GM20000 (cell line): ENCODE measurements at places on chromosomes 5 and 9.

DNA sequence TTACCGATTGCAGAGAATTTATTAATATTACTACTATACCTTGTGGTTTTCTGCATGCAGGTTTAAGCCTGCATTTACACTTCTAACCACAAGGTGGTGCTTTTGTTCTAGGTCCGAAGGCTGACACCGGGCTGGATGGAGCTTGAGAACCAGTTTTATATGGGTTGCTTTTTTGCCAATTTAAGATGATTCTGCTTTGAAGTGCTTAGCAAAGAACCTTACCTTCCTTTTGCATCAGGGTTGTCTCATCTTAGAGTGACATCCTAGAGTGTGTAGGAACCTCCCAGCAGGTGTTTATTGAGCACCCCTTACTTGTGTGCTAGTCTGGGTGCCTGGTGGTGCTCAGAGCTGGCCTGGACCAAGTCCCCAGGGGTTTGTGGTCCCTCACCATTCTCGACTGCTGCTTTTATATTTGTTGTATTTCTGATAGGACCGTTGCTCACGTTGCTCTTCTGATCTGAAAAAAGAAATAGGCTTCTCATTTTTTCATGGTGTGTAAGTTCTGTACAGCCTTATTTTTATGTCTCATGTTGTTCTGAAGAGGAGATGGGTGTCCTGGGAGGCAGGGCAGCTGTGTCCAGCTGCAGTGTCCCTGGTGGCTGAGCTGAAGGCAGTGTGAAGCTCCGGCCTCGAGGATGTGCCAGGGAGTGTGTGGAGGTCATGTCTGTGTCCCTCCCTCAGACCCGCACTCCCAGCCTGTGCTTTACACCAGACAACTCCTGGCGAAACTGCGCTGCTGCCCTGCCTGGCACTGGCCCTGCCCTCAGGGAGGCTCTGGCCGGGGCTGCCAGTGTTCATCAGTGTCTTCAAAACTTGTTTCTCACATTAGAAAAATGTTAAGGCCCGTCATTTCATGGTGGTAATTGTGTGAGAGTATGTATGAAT, 54.3 kb downstream of the EHMT1 start:
- peak; percentile 86 for DNase-seq

GRCh38 chr9:17532461-17532860, 46.4 kb upstream of the SH3GL2 start:
- no peak for DNase-seq

- peak; percentile 17 for DNase-seq
These were observed 419.7 kb downstream of the CHSY3 start for GRCh38 chr5:130323804-130324454.

GRCh38 chr5:157524887-157525286, 50.7 kb downstream of the ADAM19 start:
- no peak for DNase-seq

DNA sequence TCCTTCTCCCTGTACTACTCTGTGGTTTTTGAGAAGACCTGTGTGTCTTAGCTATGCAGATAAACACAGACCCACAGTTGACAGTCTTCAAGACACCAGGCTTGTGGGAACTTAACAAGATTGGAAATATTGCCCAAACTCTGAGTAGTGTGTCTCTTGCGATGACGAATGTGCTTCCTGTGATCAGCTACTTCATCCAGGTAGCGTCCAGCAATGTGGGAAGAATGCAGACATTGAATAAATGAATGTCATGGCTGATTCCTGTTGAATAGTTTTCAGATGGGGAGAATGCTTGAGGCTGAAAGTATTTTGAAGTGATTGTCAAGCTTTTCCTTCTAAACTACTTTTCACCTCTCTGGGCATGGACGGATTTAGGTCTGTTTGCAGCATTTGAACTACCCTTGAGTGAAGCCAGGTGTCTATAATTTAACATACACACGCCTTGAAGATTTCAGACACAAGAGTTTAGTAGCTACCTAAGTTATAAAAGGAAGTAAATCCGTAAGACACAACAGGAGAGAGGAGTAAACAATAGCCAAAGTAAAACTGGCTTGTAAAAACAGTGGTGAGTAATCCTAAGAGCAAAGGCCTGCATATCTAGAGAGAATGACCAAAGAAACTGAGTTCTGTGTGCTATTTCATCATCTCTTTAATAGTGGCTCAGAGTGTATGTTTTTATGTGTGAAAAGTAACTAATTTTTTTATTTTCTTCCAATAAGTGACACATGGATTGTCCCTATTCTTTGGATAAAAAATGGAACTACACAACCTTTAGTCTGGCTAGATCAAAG, 30.0 kb upstream of the ARL14EPL start:
- no peak for DNase-seq

DNA sequence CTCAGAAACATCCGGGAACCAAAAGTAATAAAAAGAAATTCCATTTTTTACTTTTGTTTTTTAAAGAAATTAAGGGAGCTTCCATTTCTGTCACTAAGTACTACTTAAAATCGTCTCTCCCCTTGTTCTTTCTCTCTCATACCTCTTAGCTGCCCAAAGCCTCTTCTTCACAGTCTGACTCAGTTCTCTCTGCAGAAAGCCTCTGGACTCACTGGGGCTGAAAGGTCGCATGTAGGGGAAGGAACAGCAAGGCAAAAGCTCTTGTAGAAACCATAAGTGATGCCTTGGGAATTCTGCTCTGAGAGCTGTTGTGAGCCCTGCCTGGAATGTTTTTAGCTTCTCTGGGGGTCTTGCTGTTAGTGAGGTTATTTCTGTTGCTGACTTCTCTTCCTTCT, 100.8 kb upstream of the RANBP3L start:
- DNase-seq: no peak

DNA sequence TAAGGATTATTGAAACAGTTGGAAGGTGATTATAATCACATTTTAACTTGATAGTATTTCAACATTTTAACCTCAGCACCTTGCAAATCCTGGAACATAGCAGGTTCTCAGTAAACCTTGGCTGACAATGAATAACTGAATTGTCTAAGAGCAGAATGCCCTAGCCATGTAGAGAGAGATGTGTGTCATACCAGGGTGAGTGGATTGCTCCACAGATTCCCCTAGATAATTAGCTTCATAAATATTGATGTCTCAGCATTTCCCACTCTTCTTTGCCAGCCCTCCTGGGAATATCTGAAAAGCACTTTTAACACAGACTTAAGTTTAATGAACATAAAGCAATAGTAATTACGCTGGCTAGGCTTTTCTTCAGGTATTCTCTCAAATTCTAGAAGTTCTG, 363.5 kb downstream of the MAN2A1 start:
- DNase-seq: no peak

- DNase-seq: peak; percentile 78
These were observed 55.6 kb downstream of the RXRA start for GRCh38 chr9:134381671-134382516.

DNA sequence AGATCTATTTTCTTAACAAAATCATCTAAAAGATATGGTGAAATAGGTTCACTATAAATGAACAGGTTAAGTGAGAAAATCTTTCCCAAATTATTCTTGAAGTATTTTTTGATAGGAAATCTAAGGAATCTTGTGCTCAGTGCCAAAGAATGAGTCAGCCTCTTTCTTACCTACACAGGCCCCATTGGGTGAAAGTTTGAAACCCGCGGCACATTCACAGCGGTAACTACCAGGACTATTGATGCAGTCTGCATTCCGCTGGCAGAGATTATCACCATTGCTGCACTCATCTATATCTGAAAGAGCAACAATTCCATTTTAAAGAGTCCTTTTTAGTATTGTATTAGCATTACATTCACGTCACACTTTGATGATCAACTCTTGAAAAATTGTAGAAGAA, 221.8 kb downstream of the SLC12A2 start:
- no peak for DNase-seq

DNA sequence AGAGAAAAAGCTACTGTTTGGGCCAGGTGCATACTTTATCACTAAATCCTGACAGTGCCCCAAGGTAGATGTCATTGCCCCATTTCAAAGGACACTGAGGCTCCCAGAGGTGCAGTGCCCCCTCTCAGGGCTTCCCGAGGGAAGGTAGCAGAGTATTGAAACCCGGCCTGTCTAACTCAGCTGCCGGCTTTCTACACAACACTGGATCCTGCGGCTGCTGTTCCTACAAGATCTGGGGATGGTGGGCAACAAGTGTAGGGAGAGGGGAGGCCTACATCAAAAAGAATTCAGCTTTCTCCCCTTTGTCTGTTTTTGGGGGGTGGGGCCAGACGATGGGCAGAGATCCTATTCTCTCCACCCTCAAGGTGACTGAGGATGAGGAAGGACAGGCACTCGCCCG, 200.8 kb downstream of the DAB2IP start:
- no peak for DNase-seq

GRCh38 chr5:81768935-81769452, 18.1 kb upstream of the SSBP2 start:
- no peak for DNase-seq

GRCh38 chr9:136832581-136832980, 9.7 kb upstream of the AJM1 start:
- DNase-seq: no peak

- DNase-seq: no peak
These were observed 15.0 kb downstream of the ORM2 start for GRCh38 chr9:114344692-114345091.

- no peak for DNase-seq
These were observed 149.7 kb upstream of the SPRY4 start for GRCh38 chr5:142474431-142475094.

GRCh38 chr5:31300501-31300900, 107.0 kb downstream of the CDH6 start:
- no peak for DNase-seq

- DNase-seq: no peak
These were observed 580.2 kb downstream of the EBF1 start for GRCh38 chr5:158519433-158520021.

DNA sequence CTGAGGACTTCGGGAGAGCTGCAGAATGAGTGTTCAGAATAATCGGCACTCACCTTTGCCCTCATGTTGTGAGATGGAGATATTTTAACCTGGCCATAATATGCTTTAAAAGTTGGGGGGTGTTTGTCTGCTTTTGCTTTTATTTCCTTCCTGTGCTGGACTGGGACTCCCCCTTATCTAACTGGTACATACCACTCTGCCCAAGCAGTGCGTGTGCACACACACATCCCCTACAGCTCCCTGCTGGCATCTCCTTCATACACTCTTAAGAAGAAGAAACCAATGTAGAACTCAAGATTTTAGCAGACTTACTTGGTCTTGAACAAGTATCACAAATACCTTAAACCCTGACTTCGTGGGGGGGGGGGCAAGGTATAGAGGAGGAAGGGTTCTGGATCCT, 146.2 kb upstream of the DMRT1 start:
- no peak for DNase-seq

GRCh38 chr5:39772307-39772706, 347.5 kb upstream of the DAB2 start:
- no peak for DNase-seq

- no peak for DNase-seq
These were observed 640.2 kb downstream of the CCDC171 start for GRCh38 chr9:16193066-16193465.

GRCh38 chr5:151956725-151957124, 32.1 kb upstream of the GLRA1 start:
- DNase-seq: no peak

DNA sequence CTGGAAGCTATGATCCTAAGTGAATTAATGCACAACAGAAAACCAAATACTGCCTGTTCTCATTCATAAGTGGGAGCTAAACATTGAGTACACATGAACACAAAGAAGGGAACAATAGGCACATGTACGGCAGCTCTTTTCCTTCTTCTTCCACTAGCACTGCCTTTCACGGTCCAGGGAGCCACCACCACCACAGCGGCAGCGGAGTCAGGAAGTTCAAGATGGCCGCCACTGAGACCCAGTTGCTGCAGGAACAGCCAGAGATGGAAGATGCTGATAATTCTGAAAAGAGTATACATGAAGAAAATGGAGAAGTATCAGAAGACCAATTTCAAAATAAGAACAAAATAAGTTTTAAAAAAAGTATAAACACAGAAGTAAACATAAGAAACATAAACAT, 39.5 kb upstream of the TNFSF15 start:
- no peak for DNase-seq

GRCh38 chr9:77163884-77164283, 13.4 kb upstream of the VPS13A start:
- no peak for DNase-seq

- peak; percentile 34 for DNase-seq
These were observed 31.6 kb downstream of the PTGS1 start for GRCh38 chr9:122402403-122402871.

GRCh38 chr5:65854925-65855324, 71.5 kb upstream of the ERBIN start:
- no peak for DNase-seq

- DNase-seq: no peak
These were observed 45.6 kb upstream of the TRIM32 start for GRCh38 chr9:116641292-116642059.

DNA sequence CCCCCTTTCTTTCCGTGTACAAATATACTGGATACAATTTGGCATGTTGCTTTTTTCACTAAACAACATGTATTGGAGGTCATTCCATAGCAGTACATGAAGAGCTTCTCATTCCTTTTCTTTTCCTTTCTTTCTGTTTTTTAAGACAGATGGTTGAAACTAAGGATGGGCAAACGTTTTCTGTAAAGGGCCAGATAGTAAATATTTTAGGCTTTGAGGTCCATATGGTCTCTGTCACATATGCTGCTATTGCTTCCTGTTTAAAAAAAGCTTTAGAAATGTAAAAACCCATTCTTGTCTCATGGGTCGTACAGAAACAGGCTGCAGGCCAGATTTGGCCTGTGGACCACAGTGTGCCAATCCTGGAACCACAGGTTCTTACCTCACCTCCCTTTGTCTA, 160.1 kb downstream of the ACER2 start:
- DNase-seq: no peak

DNA sequence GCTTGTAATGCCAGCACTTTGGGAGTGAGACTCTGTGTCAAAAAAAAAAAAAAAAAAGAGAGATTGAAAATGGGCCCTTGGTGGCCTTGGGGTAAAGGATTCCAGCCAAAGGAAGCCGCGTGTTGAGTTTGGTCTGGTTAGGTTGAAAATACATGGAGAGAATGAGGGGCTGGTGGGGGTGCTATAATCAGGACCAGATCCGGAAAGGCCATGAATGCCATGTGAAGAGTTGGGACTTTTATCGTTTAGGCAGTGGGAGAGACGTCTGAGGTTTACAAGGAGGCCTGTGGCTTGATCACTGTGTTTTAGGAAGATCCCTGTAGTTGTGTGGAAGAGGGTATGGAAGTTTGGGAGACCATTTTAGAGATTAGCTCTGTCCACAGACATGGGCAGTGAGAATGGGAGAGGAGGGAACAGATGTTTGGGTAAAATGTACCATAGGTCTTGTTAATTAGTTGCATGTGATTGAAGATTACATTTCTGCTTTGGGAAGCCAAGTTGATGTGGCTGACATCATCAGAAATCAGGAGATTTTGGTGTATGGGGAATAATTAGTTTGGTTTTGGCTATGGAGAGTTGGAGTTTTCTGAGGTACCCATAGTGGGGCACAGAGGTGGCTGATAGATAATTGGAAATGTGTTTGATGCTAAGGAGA, 3.5 kb downstream of the MSANTD3 start:
- no peak for DNase-seq

GRCh38 chr9:81632599-81632998, 56.7 kb downstream of the TLE1 start:
- no peak for DNase-seq
